Mesenchymal stem cell (in vitro differentiated cells and primary cell): ENCODE measurements at places on chromosomes 7 and 10.

- peak; percentile 27 for DNase-seq
- H3K4me3 ChIP-seq, result no peak overlapping the region
- peaks cover 86% of the 10 kb centered on the region for H3K27me3 ChIP-seq
- H3K36me3 ChIP-seq, result no peaks in the 10 kb centered on the region
Measured at GRCh38 chr7:101410743-101411507, 48.2 kb downstream of the COL26A1 start.

DNA sequence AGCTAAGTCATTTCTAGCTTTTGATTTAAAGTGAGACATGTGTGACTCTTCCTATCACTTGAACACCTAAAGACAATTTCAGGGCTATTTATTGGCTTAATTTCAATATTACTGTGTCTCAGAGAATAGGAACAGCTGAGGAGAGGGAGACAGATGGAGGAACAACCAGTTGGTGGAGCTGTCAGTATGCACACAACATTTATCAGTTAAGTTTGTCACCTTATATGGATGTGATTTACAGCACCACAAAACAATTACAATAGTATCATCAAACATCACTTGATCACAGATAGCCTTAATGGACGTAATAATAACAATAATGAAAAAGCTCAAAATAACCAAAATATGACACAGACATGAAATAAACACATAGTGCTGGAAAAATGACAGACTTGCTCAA lies 129.6 kb downstream of the NPSR1 start:
- no peaks in the 10 kb centered on the region for H3K4me1 ChIP-seq
- H3K36me3 ChIP-seq, result no peaks in the 10 kb centered on the region
- no peak overlapping the region for H3K27ac ChIP-seq
- no peak for DNase-seq
- H3K27me3 ChIP-seq, result no peaks in the 10 kb centered on the region

DNA sequence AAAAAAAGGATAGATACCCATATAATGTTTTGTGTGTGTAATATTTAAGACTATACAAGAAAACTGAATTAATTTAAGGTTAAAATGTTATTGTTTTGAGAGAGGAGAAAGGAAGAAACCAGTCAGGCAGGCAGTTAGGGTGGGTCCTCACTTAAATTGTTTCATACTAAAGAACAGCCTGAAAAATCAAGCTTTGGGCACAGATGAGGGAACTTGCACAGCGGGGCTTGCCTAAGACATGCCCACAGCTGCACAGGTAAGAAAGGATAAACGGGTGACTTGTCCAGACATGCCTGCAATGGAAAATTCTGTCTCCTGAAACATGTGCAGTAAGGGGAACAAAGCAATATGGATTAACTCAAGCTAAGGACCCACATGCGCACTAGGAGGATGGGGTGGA lies 158.4 kb downstream of the BBS9 start:
- DNase-seq, result no peak
- H3K27me3 ChIP-seq, result no peaks in the 10 kb centered on the region
- peak overlapping the region; percentile 9 for H3K27ac ChIP-seq
- no peak overlapping the region for H3K4me3 ChIP-seq
- peaks cover 3% of the 10 kb centered on the region for H3K36me3 ChIP-seq

DNA sequence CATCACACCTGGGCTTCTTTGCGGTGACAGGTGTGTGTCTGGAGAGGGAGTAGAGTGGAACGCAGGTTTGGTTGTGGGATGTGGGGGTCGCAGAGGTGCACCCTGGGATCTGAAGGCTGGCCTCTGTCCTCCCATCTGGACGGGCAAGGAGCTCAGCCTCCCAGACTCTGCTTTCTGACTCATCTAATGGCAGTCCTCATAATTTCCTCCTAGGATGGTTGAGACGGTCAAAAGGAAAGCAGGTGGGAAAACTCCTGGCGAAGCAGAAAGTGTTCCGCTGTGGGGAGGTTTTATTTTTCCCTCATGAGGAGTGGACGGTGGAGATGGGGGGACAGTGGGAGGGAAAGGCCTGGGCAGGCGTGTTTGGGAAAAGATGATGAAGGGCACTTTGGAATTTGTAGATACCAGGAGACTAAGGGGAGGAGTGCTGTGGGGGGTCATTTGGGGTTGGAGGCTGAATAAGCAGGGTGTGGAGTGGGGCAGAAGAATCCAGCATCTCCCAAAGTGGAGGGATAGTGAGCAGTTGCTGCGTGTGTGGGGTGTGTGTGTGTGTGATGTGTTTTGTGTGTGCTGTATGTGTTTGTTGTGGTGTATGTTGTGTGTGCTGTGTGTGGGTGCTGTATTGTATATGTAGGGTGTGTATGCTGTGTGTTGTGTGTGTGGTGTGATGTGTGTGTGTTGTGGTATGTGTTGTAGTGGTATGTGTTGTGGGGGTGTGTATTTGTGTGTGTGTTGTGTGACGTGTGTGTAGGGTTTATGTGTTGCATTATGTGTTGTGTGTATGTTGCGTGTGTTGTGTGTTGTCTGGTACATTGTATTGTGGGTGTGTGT lies 97.2 kb upstream of the PODXL start:
- no peaks in the 10 kb centered on the region for H3K27me3 ChIP-seq
- H3K4me3 ChIP-seq, result no peak overlapping the region
- peak; percentile 22 for DNase-seq

DNA sequence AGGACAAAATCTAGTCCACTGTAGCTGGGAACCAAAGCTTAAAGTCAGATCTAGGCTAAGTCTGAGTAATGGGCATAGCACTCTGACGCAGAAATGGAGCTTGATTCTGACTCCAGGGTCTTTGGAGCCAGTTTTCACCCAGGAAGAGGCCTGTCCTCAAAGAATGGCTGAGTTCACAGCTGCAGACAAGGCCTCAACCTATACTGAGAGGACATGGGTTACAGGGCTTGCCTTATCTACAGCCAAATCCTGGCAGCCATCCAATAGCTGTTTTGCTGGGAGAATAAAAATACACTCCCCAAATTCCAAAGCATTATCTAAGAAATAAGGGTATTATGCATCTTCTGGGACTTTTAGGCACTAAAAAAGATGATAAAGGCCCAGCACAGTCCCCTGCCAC lies 154.8 kb downstream of the RAPGEF5 start:
- H3K36me3 ChIP-seq, result no peaks in the 10 kb centered on the region
- H3K4me3 ChIP-seq, result no peak overlapping the region
- H3K4me1 ChIP-seq, result no peaks in the 10 kb centered on the region
- no peaks in the 10 kb centered on the region for H3K27me3 ChIP-seq
- no peak for DNase-seq
- no peak overlapping the region for H3K27ac ChIP-seq

- no peaks in the 10 kb centered on the region for H3K36me3 ChIP-seq
- H3K27ac ChIP-seq, result no peak overlapping the region
- peaks cover 1% of the 10 kb centered on the region for H3K4me1 ChIP-seq
Measured at GRCh38 chr10:6786579-6787031, 206.5 kb upstream of the PRKCQ start.

DNA sequence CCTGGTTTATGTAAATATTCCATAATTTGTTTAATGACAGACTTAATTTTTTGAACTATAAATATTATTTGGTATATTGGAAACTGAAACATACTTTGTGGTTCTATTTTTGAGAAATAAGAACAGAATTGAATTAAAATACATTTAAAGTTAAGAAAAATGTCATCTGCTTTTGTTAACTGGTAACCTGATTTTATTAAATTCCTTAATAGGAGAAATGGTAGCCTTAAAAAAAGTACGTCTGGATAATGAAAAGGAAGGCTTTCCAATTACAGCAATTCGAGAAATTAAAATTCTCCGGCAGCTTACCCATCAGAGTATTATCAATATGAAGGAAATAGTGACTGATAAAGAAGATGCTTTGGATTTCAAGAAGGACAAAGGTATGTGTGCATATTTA lies 51.6 kb downstream of the CDK13 start:
- no peak overlapping the region for H3K27ac ChIP-seq
- peaks cover 46% of the 10 kb centered on the region for H3K36me3 ChIP-seq
- no peak overlapping the region for H3K4me3 ChIP-seq

- no peaks in the 10 kb centered on the region for H3K4me1 ChIP-seq
- no peaks in the 10 kb centered on the region for H3K36me3 ChIP-seq
- H3K27ac ChIP-seq, result no peak overlapping the region
- H3K4me3 ChIP-seq, result no peak overlapping the region
- H3K27me3 ChIP-seq, result no peaks in the 10 kb centered on the region
Measured at GRCh38 chr10:32232378-32232777, 114.6 kb downstream of the EPC1 start.

GRCh38 chr7:66867198-66867790 lies 53.7 kb upstream of the TMEM248 start:
- DNase-seq, result no peak
- peaks cover 5% of the 10 kb centered on the region for H3K36me3 ChIP-seq
- H3K4me1 ChIP-seq, result no peaks in the 10 kb centered on the region
- no peak overlapping the region for H3K4me3 ChIP-seq
- H3K27ac ChIP-seq, result no peak overlapping the region

- H3K4me1 ChIP-seq, result no peaks in the 10 kb centered on the region
- DNase-seq, result no peak
- H3K4me3 ChIP-seq, result no peak overlapping the region
Measured at GRCh38 chr10:8273749-8274148, 219.3 kb downstream of the GATA3 start.
